Fibroblast of skin of left biceps (primary cell): ENCODE measurements at places on chromosomes 4 and X.

- no peak for DNase-seq
These were observed 67.9 kb downstream of the NHS start for GRCh38 chrX:17442898-17443297.

GRCh38 chrX:53251307-53251706 is 26.3 kb upstream of the KDM5C start:
- DNase-seq, result no peak

GRCh38 chr4:16676230-16676770 is 222.1 kb downstream of the LDB2 start:
- DNase-seq, result no peak

DNA sequence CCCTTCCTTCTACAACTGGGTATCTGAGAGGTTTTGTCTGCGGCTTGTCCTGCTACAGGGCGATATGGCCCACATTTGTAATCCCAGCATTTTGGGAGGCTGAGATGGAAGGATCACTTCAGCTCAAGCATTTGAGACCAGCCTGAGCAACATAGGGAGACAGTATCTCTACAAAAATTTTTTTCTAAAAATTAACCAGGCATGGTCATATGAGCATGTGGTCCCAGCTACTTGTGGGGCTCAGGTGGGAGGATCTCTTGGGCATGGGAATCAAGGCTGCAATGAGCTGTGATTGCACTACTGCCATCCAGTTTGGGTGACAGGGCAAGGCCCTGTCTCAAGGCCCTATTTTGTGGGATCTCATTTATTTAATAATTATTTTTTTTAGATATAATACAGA is 420.6 kb upstream of the PABPC4L start:
- DNase-seq, result no peak

GRCh38 chr4:68906780-68907137 is 44.8 kb downstream of the UGT2A3 start:
- no peak for DNase-seq

DNA sequence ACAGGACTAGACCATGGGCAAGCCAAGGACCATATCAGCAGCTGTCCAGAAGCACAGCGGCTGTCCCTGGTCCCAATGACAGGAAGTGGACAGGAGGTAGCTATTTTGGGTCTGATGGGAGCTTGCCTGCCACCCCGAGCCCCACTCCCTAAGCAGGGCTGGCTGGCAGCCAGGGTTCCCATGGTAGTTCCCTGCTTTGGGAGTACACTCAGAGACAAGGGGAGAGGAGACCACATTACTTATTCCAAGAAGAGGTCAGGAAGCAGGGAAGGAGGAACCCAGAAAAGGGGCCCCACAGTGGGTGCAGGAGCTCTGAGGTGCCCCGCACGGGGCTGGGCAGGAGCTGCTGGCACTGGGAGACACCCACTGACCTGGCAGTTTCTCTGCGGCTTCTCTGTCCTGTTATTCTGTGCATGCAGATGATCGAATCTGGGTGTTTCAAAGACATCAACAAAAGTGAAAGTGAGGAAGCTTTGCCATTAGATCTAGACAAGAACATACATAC is 36.3 kb downstream of the HTT-AS start:
- no peak for DNase-seq

- no peak for DNase-seq
These were observed 305.8 kb upstream of the GRIA3 start for GRCh38 chrX:122878269-122878668.

DNA sequence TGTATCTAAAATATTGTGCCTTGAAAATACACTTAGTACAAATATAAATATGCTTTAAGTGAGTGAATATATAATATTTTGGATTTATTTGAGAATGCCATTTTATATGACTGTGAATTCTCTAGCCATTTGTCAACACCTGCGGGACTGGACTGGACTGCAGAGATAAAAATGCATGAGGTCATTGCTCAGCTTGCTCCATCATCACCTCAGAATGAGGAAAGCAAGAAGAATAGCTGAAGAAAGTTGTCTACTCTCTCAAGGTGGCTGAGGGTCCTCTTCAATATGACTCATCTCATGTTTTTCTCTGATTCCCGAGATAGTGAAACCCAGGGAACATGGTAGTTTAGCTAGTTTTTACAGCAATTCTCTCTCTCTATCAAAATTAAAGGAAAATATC is 732.5 kb upstream of the AGA start:
- DNase-seq, result no peak
